ENCODE measurements at places on chromosomes 5 and 9.

GRCh38 chr9:99736291-99736690, 85.4 kb upstream of the NR4A3 start:
- no peak for DNase-seq

DNA sequence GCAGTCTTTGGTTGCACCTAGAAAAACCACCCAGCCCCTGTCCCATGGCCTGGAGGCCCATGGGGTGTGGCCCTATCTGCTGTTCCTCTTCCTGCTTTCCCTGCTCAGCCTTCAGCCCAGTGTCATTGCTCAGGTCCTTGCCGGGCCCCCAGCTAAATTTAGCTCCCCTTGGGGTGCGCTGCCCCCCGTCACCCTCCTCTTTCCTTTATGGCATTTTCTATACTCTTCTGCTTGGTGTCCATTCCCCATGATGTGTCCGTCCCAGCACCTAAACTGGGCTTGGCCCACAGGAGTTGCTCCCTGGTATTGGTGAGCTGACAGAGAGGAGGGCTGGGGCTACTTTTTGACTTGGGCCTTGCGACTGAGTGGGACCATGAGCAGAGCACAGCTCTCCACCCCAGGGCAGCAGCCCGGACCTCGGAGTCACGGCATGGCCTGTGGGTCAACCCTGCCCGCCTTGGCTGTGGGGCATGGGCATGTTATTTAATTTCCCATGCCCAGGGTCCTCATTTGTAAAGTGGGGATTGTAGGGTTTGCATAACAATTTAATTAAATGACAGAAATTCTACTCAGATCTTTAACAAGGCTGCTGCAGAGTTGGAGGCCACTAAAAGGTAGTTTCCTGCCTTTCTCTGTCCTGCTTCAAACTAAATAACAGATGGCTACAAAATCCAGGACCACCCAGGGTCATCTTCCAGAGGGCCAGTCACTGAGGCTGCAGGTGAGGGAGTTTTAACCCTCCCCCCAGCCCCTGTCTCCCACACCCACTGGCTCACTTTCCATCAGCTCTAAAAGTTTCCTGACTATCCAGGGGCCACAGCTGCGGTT, 98.2 kb downstream of the DAP start:
- no peak for DNase-seq

DNA sequence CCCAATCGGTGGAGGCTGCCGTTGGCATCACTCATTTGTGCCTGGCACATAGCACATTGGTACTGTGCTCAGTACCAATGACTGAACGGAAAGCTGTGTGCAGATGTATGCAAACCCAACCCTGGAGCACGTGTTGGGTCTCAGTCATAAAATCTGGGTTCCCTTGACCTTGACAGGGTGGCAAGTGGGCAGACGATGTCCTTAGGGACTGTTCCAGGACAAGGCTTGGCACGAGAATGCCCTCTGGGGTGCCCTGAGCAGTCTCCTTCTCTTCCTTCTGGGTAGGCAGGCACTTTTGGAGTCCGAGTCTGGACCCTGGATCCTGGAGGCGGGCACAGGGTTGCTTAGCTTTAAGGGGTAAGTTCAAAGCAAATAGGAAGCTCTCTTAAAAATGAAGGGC, 75.8 kb downstream of the MACROH2A1 start:
- DNase-seq: no peak

GRCh38 chr9:78354989-78355388, 58.1 kb downstream of the PSAT1 start:
- DNase-seq: no peak

DNA sequence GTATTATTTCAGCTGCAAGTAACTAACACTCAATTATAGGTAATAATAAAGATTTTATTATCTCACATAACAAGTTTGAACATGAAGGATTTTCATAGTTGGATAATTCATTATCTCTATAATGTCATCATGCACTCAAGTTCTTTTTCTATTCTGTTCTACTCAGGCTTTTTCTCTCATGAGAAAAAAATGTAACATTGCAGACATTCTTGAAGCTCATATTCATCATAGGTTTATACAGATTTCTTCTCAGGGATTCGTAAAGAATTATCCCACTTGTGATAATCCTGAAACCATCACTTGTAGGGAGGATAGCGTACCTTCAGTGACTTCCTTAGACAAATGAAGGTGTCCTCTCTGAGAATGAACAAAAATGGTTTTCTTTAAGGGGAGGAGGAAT, 150.3 kb downstream of the XRCC4 start:
- DNase-seq: no peak

- DNase-seq: no peak
Measured at GRCh38 chr9:16915126-16915831, 44.8 kb upstream of the BNC2 start.

DNA sequence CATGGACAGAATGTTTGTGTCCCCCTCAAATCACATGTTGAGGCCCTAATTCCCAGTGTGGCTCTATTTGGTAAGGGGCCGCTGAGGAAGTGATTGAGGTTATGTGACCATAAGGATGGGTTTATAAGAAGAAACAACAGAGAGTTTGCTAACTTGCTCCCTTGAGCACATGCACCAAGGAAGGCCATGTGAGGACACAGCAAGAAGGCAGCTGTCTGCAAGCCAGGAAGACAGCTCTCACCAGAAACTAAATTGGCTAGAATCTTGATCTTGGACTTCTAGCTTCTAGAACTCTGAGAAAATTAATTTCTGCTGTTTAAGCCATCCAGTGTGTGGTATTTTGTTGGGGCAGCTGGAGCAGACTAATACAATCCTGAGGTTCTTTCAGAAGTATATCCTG, 35.2 kb upstream of the CDC42SE2 start:
- no peak for DNase-seq

- no peak for DNase-seq
Measured at GRCh38 chr5:62576570-62577170, 1.9 kb upstream of the LRRC70 start.

DNA sequence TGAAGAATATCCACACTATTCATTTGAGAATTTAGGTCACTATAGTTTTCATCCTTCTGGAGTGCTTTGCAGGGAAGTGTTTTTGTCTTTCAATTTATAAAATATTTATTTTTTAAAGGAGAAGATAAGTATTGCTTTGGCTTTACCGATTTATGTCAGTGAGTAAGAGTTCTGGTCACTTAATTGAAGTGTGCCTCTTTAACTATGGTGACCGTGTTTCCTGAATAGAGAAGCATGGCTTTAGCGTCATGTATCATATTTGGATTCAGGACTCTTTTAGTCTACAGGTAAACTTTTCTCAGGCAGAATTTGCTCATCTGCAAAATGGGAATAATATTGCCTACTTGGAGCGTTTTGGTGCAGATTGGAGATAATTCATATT, 902 bp downstream of the BDP1 start:
- no peak for DNase-seq

GRCh38 chr5:34790069-34790468, 48.9 kb upstream of the TTC23L start:
- DNase-seq: no peak

GRCh38 chr5:68685863-68686262, 408.0 kb upstream of the SLC30A5 start:
- DNase-seq: no peak

- no peak for DNase-seq
Measured at GRCh38 chr5:108196276-108196675, 185.6 kb downstream of the FBXL17 start.

- no peak for DNase-seq
Measured at GRCh38 chr5:71836084-71836483, 117.0 kb downstream of the CARTPT start.

DNA sequence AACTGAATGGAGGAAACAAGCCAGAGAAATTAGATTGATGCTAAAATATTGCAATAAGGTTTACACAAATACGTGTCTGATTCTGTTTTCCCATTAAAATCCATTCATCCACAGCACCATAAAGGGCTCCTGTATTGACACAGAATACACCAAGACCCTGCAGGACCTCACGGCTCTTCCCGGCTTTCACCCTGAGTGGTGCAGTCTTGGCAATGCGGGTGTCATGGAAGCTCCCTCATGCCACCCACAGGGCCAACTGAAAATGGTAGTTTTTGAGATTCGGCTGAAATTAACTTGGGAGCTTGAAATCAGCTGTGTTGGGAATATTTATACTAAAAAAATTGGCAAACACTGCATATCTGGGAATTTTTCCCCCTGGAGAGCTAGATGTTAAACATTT, 17.3 kb upstream of the EXOC3 start:
- DNase-seq: peak; percentile 46

DNA sequence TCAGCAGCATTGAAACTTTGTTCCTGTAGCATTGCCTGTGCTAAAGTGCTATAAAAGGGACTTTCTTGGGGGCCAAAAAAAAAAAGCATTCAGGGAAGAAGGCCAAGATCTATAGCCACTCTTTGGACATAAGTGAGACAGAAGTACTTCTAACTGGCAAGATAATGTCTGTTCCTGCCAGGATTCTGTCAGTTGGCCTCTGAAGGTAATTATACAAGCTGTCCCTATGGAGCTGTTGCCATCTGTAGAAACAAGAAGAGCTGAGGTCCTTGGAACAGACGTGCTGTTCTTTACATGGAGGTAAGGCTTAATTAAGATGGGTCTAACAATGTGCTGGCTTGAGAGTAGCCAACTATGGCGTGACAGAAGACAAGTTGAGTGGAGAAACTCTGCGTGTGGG, 9.7 kb downstream of the KIF20A start:
- no peak for DNase-seq

- DNase-seq: no peak
Measured at GRCh38 chr5:55993013-55993412, 1.8 kb downstream of the IL6ST start.

- no peak for DNase-seq
Measured at GRCh38 chr5:3958389-3958788, 362.8 kb downstream of the IRX1 start.

GRCh38 chr9:129111528-129112151, 425 bp downstream of the PTPA start:
- peak; percentile 47 for DNase-seq

DNA sequence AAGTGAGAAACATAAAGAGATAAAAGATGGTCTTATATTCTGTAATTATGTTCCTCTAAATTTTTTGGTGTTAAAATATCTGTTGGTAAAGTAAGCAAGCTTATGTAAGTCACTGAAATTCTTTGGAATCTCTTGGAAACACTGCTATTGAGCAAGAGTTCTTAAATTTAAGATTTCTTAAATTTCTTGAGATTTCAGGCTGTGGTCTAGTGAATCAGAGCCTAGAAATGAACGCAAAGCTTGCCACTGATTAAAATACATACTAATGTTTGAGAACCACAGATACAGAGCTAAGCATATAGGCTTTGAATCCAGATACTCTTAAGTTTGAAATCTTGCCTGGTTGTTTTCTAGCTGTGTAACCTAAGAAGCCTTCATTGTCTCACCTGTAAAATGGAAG, 133.4 kb downstream of the TRPM3 start:
- DNase-seq: no peak

- no peak for DNase-seq
Measured at GRCh38 chr9:131713016-131713415, 26.9 kb downstream of the RAPGEF1 start.

GRCh38 chr9:18745710-18746109, 271.8 kb downstream of the ADAMTSL1 start:
- no peak for DNase-seq

DNA sequence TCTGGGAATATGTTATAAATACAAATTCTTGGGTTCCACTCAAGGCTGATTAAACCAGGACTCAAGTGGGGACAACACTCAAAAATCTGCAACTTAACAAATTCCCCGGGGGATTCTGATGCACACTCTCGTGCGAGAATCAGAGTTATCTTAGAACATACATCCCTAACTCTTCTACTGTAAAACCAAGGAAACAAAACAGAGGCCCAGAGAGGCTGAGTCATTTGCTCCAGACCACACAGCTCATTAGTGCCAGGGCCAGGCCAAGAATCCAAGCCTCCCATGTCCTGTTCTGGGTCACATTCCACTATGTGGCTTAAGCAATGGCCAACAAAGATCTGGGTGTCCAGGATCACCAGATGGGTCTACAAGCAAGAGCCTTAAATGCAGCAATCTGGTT, 166.0 kb downstream of the ADAMTS12 start:
- DNase-seq: no peak

DNA sequence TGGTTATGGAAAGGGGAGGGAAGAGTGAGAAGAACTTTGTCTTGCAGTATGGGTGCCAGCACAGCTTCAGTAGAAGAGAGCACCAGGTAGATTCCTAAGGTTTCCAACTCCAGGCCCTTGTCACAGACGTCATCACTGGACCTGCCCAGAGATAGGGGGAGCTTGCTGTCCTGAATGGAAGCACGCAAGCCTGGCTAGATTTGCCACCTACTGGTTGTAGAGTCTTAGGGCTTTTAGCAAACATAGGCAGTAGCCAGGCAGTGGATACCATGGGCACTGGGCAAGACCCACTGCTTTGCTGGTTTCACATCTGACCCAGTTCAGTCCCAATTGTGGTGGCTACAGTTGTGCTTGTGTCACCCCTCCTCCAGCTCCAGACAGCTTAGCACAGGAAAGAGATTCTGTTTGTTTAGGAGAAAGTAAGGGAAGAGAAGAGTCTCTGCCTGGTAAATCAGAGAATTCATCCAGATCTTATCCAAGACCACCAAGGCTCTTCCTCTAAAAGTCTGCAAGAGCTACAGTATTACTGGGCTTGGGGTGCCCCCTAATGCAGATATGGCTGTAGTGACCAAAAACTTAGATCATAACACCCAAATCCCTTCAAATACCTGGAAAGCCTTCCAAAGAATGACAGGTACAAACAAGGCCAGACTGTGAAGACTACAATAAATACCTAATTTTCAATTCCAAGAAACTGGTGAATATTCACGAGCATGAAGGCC, 158.9 kb downstream of the HINT1 start:
- no peak for DNase-seq

GRCh38 chr5:112388739-112389138, 30.3 kb downstream of the EPB41L4A start:
- no peak for DNase-seq

All from activated CD4-positive, alpha-beta memory T cell treated with anti-CD3 and anti-CD28 coated beads, Interleukin-2, amount 10 ng/mL, durations not matched to agents 7 days and 5 days (primary cell).